ENCODE measurements at places on chromosomes 16 and 17.

DNA sequence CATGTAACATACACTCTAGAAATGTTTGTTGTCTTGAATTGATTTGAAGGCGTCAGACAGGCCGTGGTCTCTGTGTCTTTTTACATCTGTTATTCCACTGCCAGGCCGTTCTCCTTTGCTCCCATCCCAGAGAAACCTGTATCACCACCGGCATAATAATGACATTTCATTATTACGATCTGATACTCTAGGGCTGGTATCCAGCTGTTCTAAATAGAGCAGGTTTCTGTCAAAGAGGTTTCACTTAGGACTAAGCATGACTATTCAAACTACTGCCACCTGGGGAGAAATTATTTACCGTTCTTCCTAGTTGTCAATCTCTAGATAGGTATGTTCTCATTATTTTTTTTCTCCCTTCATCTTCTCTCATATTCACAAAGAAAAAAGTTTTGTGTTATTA is 1016.2 kb upstream of the EEF2KMT start:
- DNase-seq: no peak

DNA sequence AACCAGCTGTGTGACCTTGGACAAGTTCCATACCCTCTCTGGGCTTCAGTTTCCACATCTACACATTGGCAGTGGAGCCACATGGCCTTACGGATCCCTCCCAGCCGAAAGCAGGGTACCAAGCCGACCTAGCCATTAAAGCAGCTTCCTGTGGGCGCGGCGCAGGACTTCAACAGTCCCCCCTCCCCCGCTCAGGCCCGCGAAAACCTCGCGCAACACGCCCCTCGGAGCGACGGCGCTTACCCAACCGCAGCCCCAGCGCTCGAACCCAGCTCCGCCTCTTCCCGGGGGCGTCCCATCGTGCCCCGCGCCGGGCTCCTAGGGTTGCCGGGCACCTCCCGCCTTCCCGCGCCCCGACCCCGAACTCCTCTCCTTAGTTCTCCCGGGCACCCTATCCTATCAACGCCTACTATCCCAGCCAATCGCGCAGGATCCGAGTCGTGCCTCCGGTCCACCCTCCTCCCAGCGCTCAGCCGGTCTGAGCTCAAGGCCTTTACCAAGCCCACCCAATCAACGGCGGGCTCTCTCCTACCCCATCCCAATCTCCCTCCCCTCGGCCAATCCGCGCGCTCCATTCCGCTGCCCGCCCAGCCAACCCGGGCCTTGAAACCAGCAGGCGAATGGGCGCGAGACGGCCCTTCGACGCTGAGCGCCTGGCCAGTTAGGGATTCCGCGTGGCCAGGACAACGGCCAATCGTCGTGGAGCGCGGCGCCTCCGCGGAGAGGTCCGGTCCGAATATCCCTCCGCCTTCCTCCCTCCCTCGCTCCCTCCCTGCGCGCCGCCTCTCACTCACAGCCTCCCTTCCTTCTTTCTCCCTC is at the start of gene KPNB1:
KPNB1 (plus strand) TSS at position 767 of the 819 bp plus-strand sequence. CDS start 326 bp downstream, outside the sequence.
- DNase-seq: peak; percentile 99

DNA sequence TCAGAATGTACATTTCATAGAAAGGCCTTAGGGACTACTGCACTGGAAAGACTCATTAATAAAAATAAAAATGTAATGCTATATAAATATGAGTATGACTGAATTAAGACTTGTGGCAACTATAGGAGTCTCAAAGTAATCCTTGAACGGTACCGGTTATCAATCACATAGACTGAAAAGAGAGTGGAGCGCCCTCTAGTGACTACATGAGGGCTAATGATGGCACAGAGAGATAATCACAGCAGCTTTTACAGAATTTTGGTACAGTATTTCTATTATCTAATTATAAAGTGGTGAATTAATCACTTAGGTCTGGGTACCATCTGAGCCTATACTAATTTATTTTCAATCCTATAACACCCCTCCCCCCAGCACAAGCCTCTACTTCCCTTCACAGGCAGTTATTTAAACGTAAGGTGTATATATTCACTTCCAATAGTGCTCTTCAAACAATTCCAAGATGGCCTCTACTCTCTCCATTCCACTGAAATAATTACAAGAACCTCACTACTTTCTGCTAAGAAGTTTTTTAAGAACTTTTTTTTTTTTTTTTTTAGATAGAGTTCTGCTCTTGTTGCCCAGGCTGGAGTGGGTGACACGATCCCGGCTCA is 40.7 kb upstream of the ANKFY1 start:
- DNase-seq: no peak

- DNase-seq: no peak
These were observed 17.5 kb upstream of the SPNS2 start for GRCh38 chr17:4480929-4481898.

GRCh38 chr16:9955677-9956076 is 226.6 kb downstream of the GRIN2A start:
- DNase-seq: no peak

- DNase-seq: no peak
These were observed 86.3 kb downstream of the SPECC1 start for GRCh38 chr17:20095336-20096080.

- no peak for DNase-seq
These were observed 5.7 kb upstream of the RAB40B start for GRCh38 chr17:82703935-82704865.

DNA sequence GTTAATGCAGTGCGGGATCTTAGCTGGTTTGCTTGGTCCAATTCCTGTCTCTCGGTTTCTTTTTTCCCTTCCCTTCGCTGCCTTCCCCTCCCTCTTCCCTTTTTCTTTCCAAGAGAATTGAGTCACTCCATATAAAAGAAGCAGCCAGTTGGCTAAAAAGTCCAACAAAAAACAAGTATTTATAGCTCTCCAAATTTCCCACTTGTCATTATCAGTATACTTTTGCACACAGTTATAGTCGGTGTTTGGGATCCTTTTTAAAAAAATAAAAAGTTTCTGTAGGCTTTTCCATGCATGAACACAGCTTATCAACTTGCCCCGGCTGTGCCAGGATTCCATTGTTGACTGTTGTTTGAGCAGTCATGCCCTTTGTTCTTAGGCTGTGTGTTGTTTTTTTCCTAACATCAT is 24.9 kb downstream of the HMOX2 start:
- DNase-seq: no peak

GRCh38 chr16:85423631-85424030 is 189.5 kb upstream of the GSE1 start:
- DNase-seq: no peak

- DNase-seq: no peak
These were observed 140.7 kb downstream of the KATNIP start for GRCh38 chr16:27690608-27691007.

GRCh38 chr16:11715246-11715947 is 27.3 kb downstream of the TXNDC11 start:
- DNase-seq: no peak

GRCh38 chr17:37506678-37507077 is 17.0 kb downstream of the DUSP14 start:
- no peak for DNase-seq

DNA sequence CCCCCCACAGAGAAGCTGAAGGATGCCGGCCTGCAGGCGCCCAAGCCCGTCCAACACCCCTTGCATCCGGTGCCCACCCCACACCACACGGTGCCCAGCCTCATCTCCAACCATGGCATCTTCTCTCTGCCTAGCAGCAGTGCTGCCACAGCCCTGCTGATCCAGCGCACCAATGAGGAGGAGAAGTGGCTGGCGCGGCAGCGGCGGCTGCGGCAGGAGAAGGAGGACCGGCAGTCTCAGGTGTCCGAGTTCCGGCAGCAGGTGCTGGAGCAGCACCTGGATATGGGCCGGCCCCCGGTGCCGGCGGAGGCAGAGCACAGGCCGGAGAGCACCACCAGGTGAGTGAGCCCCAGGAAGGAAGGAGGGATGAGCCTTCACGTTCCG is 31.5 kb downstream of the GINS2 start:
- no peak for DNase-seq

DNA sequence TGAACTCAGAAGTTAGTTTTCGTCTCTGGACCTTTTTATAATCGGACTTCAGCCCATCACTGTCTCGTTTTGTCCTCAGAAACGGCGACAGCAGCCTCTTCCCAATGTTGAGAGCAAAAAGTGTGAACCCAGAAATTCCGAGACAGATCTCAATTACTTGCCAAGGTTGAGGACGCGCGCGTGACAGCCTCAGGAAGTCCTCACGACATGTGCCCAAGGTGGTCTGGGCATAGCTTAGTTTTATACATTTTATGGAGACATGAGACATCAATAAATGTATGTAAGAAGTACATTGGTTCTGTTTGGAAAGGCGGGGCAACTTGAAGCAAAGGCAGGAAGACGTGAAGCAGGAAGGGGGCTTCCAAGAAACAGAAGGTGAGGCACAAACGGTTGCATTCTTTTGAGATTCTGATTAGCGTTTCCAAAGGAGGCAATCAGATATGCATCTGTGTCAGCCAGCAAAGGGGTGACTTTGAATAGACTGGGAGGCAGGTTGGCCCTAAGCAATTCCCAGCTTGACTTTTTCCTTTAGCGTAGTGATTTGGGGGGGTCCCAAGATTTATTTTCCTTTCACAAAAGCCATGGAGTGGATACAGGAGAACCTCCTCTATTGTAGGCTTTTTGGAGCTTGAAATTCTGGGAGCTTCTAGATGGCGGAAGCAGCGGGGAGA is 583 bp upstream of the ZNF747 start:
- DNase-seq: no peak

DNA sequence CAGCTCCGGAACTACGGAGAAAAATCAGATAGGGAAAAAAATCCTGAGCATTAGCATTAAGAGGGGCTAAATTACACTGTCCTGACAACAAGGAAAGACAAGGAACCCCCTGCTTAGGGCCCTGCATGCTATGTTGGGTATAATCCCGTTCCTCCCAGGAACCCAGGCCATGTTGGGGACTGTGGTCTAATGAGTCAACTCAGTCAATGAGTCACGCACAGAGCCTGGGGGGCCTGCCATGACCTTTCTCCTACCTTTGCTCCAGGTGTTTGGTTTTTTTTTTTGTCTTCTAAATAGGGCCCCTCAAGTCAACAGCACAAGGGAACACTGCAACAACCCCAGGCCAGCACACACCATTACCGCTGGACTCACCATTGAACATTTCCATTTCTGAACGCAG is 8.9 kb upstream of the ZNF200 start:
- no peak for DNase-seq

DNA sequence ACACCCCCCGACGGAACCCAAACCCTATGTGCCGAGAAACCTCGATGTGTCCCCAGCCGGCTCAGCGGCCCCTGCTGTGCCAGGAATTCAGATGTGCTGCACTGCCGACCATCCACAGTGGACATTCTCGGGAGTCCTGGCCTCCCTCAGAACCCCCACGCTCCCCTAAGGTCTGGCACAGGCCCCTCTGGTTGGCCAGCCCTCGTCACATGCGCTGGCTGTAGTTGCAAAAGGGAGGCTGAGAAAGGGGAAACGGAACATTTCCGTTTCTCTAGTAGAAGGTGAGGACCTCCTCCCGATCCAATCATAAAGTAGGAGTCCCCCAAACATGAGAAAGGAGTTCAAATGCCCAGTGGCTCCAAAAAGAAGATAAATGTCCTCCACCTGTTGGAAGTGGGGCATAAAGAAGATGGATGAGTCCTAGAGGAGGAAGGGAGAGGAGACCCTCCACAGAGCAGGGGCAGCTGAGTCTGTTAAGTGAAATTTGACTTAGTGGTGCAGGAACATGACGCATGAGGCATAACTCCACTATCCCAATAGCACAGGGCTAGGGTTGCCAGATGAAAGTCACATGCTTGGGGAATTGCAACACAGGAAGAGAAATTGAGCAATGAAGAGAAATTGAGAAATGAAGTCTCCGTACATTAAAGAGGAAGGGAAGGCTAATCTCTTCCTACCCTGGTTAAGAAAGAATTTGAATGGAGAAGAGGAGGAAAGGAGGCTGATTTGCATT is 49.3 kb upstream of the WSB1 start:
- peak; percentile 85 for DNase-seq

DNA sequence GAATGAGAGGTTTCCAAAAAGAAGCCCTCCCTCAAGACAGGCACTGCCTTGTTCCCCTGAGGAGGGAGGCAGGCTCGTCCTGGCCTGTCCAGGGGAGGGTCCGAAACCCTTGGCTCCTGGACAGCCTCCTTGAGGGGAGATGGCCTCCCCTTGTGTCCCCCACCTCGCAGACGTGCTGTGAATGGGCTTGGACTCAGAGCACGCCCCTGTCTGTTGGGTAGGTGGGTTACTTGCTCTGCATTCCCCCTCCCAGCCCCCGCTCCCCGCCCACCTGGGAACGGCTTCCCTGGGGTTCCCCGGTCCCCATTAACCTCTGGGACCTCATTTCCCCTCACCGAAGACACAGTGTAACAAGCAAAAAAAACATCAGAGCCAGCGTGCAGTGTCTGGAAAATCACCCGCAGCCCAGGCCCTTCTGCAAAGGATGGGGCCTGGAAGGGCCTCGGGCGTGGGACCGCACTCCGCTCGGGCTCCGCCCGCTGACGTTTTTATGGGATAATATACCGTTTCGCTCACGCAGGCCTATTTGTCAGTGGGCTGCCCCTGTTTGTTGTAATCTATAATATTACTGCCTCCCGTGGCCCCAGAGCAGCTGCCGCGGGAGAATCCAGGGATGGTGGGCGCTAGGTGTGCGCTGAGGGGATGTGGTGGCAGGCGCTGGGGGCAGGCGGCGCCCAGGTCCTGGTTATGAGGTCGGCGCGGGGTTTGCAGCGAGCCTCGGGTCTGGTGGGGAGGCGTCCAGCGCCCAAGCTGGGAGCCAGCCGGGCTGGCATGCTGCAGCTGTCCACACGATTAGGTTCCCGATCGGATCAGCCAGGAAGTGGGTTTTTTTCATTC is 11.1 kb downstream of the BAHCC1 start:
- DNase-seq: no peak

DNA sequence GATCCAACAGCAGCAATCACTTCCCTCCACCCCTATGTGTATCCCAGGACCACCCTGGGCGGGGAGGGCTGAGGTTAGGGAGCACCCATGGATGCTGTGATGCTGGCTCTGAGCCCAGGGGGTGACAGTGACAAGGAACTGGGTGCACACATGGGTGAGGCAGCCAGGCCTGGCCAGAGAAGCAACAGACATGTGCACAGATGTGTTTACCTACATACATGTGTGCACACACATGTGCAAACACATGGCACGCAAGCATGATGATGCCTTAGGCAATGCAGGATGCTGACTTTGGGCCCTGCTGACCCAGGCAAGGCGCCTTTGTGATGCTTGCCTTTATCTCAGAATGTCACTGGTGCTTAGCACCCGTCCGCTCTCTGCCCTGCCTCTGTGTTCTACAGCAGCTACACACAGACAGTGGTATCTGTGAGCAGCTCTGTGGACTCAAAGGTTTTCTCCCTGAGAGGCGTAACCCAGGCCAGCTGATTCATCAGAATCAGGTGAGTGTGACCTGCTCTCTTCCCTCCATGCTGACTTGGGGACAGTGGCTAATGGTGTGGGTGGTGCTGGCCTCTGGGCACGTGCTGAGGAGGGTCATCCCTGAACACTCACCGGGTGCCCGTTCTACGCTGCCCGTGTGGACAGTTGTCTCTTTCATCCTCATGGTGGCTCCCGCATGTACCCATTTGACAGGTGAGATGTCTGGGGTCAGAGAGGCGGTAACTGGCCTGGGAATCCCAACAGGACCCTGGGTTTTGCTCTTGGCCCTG is 38.5 kb upstream of the KSR1 start:
- DNase-seq: no peak

- DNase-seq: no peak
These were observed 19.7 kb downstream of the NXPH3 start for GRCh38 chr17:49595328-49595727.

- no peak for DNase-seq
These were observed 172.3 kb downstream of the KATNIP start for GRCh38 chr16:27722207-27722606.

- no peak for DNase-seq
These were observed 13.5 kb downstream of the GSDMB start for GRCh38 chr17:39904990-39905288.

GRCh38 chr17:50265690-50266315 is 8.5 kb upstream of the TMEM92 start:
- DNase-seq: no peak

GRCh38 chr17:51115179-51115578 is 5.5 kb downstream of the SPAG9 start:
- DNase-seq: no peak

Data from BJ (cell line).